ENCODE measurements at places on chromosomes 3 and 15.

GRCh38 chr3:184336547-184337398 lies 627 bp upstream of the FAM131A start:
- DNase-seq: peak; percentile 70

DNA sequence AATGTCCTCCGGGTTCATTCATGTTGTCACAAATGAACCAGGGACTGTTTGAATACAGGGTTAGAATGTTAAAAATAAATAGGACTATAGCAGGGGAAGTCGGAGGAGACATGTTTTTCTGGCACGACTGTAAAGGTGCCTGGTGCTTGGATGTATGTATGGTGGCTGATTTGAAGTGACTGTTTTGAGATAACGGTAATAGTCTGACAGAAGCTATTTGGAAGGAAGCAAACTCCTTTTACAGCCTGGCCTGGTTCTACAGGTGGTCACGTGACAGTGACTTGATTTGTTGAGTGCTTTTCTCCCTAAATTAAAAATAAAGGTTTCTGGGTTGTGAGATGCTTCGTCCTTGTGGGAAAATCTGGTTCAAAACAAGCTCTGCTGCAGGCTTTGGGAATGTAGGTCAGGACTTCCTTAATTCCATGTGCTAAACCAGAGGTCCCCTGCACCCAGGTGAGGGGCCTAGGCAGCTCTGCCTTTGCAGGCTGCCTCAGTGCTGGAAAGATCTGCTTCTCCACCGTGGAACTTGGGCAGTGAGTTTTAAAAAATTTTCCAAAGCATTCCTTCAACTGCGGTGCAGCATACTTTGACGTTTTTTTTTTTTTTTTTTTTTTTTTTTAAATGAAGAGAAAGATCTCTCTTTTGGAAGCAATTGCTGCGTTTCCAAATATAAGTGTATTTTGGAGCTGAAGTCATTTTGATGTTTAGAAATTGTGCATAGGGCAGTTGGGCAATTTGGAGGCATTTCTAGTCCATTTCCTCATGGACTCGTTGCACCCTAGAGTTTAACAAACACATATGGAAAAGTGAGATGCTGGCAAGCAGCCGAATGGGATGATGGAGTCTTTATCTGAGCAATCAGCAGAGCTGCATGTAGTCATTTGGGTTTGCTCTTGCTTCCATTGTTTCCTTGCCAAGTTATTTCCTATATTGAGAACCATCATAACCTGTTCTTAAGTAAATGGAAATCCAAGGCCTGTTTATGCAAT lies 30.9 kb downstream of the ITPR1 start:
- no peak for DNase-seq

- DNase-seq: no peak
These were observed 84.6 kb upstream of the DCBLD2 start for GRCh38 chr3:98986073-98986472.

GRCh38 chr15:89746386-89746780 lies 4.7 kb downstream of the MESP1 start:
- no peak for DNase-seq

- DNase-seq: no peak
These were observed 222.0 kb upstream of the UBE2E2 start for GRCh38 chr3:22981166-22981565.

DNA sequence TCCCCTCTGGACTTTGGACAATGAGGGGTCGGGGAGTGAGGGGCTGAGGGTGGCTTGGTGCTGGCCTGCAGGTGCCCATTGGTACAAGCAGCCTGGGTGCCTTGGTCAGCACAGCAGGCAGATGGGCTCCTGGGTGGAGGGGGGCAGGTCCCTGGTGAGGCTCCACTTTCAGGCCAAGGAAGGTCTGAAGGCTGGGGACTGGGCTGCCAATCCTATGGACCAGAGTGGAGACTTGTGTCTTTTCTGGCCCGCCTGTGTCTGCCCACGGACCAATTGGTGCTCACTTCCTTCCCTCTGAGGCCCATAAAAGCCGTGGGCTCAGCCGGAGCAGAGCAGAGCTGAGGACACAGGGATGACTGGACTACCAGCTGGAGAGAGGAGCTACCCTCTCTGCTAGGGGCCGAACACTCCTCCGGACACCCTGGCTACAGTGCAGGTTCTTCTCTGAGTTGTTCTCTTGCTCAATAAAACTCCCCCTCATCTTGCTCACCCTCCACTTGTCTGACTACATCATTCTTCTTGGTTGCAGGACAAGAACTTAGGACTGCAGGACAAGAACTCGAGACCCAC lies 31.9 kb upstream of the IREB2 start:
- DNase-seq: no peak

DNA sequence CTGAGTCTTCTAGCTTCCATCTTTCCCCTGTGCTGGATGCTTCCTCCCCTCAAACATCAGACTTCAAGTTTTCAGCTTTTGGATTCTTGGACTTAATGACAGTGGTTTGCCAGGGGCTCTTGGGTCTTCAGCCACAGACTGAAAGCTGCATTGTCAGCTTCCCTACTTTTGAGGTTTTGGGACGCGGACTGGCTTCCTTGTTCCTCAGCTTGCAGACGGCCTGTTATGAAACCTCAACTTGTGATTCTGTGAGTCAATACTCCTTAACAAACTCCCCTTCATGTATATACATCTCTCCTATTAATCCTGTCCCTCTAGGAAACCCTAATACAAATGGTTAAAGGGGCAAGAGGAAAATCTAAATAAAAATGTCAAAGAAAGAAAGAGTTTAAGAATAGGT lies 100.1 kb downstream of the ABI3BP start:
- no peak for DNase-seq

GRCh38 chr3:122621112-122621511 lies 43.7 kb downstream of the PARP15 start:
- DNase-seq: no peak

DNA sequence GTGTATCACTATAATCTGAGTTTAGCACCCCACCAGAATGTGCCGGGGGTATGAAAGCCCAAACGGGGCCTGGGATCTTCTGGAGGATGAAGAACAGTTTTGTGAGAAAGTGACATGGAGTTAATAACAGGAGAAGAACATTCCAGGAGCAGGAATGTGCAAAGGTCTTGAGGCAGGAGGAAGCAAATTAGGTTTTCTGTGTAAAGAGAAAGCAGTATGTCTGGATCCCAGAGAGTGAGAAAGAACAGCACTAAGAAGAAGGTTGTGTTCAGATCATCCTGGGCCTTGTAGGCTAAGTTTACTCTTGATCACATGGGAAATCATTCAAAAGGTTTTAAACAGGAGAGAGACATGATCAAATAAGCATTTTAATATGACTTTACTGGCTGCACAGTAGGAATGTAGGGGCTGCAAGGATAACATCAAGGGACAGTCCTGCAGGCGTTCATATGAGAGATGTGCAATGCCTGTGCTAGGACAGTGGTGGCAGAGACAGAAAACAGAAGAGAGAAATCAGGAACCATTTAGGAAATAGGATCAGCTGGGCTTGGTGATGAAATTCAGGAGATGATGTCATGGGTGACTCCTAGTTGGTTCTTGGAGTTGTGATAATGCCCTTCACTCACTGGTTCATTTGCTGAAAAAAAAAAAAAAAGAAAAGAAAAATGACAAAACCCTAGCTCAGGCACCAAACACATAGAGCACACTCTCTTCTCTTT lies 113.5 kb downstream of the TNIK start:
- no peak for DNase-seq

DNA sequence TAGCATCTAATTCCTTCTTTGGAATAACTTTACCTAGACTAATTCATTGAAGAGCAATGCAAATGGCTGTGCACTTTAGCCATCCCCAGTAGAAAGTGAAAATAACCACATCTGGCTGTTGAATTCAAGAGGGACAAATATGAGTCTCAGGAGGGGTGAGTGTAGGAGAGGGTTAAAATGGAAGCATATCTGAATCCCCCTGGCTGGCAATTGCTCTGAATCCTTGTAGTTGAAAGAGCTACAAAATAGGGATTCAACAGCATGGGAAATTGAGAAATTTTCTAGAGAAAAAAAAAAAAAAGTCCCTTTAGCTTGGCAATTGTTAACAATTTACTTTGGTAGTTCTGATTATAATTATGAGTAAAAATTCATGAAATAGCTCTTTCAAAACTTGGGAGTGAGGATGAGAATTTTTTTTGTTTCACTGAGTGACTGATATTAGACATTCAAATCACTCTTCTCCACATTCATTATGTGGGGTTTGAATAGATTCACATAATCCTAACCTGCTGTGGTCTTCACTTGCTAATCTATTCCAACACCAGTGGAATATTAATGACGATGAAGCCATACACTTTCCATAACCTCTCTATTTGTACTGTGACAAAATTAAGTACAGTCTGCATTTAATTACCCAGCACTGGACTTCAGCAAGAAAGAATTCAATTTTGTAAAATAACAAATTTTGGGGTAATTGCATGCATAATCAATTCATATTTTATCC lies 569.0 kb upstream of the MCTP2 start:
- DNase-seq: no peak

- DNase-seq: peak; percentile 72
These were observed 13.5 kb downstream of the MCCC1 start for GRCh38 chr3:183085634-183086390.

- DNase-seq: no peak
These were observed 41.9 kb downstream of the NIPA2 start for GRCh38 chr15:22880068-22880980.

GRCh38 chr3:142650001-142650693 lies 54.0 kb downstream of the PLS1 start:
- DNase-seq: no peak

Measured in Karpas-422 (cell line).